ENCODE measurements at places on chromosomes 5 and 9.
A peak's percentile ranks its signal among the peaks of the same experiment; 100 is the strongest.

GRCh38 chr5:113759505-113759904 is 246.0 kb downstream of the YTHDC2 start:
- DNase-seq: no peak

- DNase-seq: no peak
Measured at GRCh38 chr5:74469234-74469994, 171.1 kb downstream of the ENC1 start.

DNA sequence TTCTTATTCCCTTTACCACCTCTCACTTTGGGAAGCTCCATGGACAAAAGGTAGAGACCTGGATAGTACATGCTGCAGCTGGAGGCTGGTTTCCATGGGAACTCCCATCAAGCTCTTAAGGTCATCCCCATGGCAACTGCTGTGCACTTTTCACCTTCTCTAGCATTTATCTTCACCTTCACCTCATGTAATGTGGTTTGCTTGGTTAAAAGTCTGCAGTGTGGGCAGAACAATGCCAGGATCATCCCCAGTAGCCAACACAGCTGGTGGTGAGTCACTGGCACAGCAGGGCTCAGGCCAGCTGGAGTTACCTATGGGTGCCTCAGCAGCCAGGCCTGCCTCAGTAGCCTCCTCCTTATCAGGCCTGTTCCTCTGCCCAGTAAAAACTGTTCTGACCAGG is 210.5 kb downstream of the GRIA1 start:
- no peak for DNase-seq

DNA sequence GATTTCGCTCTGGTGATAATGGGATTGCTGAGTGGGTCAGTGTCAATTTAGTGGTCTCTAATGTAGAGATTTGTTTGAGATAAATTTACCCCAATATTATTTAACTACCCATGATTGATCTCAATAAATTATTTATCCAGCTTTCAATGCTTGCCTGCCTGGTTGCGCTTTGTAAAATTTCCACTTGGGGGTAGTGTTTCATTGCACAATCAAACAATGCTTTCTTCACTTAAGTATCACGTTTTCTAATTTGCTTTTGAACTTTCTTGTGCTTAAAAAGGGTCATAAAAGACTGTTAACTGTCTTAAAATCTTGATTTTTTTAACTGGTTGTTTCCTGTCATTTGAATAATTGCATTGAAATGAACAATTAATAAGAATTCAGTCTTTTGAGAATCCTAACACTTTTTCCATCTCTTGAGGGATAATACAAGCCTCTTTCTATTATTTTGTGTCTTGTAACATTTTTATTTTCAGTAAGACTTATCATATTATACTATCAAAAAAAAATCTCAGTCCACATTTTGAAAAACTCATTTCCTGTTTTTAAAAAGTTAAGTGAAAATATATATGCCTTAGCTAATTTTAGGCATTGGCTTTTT is 18.7 kb downstream of the HSD17B4 start:
- no peak for DNase-seq

GRCh38 chr9:134880484-134881312 is at the start of gene FCN2:
FCN2 (plus strand) TSS chr9:134880810; CDS start chr9:134880822, 12 bp downstream.
- DNase-seq: no peak

GRCh38 chr9:16833296-16833835 is 37.1 kb downstream of the BNC2 start:
- no peak for DNase-seq

DNA sequence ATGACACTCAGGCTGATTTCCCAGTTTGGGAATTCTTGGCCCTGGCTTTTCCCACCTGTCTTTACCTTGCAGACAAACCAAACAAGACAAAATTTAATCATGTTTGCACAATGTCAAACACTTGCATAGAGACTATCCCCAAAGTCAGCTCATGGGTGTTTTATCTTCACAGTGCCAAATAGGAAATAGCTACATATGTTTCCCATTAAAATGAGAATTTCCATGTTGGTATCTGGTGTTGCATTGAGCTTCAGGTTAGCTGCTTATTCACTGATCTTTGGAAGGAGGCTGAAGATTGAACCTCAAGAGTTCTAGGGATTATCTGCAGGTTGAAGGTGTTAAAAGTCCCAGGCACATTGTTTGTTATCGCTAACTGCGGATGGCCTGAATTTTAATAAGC is 19.5 kb downstream of the MAP1B start:
- no peak for DNase-seq

GRCh38 chr9:76707510-76707909 is 56.7 kb upstream of the PCA3 start:
- no peak for DNase-seq

DNA sequence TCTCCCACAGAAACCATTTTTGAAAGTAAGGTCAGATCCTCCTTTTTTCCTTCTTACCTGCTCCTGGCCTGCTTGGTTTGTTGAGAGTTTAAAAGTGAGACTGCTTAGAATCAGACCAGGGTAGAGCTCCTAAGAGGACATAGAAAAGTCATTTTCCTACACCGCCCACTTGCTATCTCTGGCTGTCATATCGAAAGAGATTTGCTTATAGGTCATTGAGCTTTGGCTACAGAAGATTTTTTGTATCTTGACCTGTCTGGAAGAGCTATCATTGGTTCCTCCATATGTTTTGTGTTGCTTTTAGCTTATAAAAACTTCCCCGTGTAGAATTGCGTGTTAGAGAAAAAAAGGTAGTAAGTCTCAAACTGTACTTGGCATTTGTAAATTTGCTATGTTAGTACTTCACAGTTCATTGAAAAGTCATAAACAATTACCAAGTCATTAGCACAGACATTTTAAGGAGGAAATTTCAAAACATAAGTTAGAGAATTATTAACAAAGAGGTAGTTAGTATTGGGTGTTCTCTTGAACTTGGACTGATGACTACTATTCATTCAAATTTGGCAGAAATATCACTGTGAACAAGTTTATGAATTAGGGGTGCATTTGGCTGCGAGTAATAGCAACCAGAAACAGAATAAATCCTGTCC is 96.6 kb downstream of the MAN2A1 start:
- no peak for DNase-seq

GRCh38 chr9:94157050-94157801 is 73.0 kb downstream of the PTPDC1 start:
- no peak for DNase-seq

DNA sequence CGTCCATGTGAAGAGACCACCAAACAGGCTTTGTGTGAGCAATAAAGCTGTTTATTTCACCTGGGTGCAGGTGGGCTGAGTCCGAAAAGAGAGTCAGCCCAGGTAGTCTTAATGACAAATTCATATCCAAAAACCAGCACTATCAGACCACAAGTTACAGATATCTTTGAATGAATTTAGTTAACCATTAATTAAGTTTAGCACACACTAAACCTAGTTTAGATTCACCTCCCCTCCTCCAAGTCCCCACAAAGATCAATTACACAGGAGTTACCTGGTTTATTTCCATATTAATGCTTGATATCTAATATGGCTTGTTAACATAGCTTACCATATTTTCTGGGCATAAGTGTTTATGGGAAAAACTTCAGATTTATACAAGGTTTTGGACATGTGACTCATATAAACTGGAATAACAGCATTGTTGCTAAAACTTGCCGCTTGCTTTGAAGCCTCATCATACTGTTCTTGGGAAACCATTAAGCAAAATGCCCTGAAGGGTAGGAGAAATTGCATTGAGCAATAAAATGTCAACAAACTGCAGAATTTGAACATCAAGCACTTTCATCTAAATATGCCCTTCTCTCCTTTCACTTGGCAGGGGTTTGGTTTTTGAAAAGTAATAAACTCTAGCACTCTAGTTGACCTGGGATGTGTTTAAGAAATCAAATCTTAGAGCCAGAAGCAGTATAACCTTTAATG is 166.9 kb downstream of the SNCAIP start:
- no peak for DNase-seq

DNA sequence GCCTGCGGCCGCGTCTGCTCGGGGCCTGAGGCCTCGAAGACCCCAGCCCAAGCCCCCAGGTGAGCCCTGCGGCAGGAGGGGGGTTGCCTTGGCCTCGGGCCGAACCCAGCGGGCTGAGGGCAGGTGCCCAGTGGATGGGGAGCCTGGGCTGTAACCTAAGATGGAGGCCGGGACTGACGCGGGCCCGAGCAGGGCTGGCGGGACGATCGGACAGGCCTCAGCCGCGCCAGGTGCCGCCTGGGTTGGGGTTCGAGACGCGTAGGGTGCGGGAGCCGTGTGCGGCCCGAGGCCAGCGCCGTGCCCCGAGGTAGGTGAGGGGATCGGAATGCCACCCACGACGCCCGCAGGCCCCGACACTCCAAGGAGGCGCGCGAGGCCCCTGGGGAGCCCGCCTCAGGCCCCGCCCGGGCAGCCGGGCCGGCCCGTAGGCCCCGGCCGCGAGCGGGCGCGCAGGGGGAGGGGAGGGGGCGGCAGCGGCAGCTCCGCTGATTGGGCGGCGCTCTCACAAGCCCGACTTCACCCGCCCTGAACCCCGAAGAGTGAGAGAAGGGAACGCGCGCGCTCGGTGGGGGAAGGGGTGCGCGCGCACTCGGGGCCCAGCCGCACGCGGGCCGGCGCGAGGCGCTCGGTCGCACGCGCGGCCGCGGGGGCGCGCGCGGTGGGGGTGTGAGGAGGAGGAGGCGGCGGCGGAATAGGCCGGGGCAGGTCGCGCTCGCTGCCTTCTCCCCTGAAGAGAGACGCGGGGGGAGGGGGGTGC is at the start of gene NSD1:
NSD1 (plus strand) TSS at position 678 of the 757 bp plus-strand sequence. CDS start 1,331 bp downstream, outside the sequence.
- peak; percentile 79 for DNase-seq

DNA sequence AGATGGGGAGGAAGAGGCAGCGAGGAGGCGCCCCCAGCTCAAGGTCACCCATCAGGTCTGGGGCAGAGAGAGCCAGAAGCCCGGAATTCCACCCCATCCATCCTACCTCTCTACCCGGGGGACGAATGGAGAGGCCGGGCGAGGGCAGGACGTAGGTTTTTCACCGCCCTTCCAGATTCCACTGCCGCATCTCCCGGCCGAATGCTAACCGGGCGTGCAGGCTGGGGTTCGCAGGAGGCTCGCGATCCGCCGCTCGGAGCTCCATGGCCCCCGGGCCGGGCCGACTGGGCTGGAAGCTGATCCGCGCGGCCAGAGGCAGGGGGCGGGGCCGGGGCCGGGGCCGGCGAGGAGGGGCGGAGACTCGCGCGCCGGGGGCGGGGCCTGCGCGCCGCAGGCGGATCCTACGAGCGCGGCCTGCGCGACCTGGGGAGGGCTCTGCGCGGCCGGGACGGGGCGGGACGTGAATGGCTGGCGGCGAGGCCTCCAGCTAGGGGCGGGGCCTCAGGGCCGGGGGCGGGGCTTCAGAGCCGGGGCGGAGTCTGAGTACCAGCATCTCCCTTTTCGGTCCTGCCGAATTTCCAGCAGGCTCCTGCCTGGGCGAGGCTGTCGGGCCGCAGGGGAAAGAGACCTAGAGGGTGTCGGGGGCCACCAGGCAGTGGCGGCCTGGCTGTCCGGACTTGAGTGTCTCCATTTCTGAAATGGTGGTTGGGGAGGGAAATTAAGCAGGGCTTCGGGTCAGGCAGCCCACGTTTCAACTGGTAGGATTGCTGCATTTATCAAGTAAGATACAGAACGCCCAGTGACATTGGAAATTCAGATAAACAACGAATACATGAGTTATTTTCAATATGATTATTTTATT is at the start of gene ST6GALNAC4:
ST6GALNAC4 (minus strand) TSS at position 322 of the 862 bp plus-strand sequence. CDS start 622 bp downstream, outside the sequence.
- peak; percentile 80 for DNase-seq

DNA sequence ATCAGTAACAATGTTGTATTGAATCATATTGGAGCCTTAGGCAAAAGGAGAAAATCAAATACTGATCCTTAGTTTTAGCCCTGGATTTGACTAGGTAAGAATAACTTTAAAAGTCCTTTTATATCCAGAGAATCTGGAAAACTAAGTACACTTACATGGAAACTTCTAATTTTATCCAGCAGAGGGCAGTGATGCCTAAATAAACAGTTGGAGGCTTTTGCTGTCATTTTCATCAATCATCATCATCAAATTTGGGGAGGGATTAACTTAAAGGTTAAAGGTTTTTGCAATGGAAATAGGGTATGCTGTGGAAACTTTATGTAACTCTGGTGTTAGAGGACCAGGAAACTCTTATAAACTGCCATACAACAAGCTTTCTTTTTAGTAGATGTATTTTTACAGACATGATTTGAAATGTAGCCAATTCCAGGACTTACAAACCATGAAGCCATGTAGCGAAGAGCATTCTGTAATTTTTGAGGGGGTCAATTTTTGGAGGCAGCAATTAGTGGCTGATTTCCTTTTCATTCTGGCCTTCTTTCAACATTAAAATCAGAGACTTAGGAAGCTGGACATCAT is 112.7 kb downstream of the OSTF1 start:
- DNase-seq: peak; percentile 56

- no peak for DNase-seq
Measured at GRCh38 chr9:95516734-95517558, at the start of gene PTCH1. PTCH1 (minus strand) TSS chr9:95516971.

GRCh38 chr9:110156902-110157301 is 51.1 kb downstream of the C9orf152 start:
- no peak for DNase-seq

GRCh38 chr9:135662758-135663450 is at the start of gene LCN9:
LCN9 (plus strand) TSS chr9:135663309; CDS start chr9:135663322, 13 bp downstream.
- no peak for DNase-seq

DNA sequence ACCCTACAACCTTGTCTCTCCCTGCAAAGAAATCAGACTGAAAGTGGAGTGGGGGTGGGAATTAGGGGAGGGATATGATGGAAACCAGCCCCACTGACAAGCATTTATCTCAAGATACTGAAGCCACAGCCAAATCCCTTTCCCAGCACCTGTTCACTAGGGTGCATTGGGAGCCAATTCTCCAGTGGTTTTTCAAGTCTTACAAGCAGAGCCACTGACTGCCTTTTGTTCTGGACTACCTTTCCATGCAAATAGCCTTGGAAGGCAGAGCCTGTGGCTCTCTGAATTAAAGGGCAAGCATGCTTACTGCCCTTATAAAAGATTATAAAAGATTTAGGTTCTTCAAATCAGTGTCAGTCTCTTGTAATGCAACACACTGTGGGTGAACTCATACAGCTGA is 8.8 kb upstream of the GGTA1 start:
- no peak for DNase-seq

GRCh38 chr9:118529210-118529609 is 825.0 kb downstream of the TLR4 start:
- no peak for DNase-seq

- no peak for DNase-seq
Measured at GRCh38 chr5:59276325-59276675, 617.2 kb downstream of the PDE4D start.

GRCh38 chr9:111661150-111661801 is at the start of gene GNG10:
GNG10 (plus strand) TSS chr9:111661605; CDS start chr9:111661635, 30 bp downstream.
- DNase-seq: no peak

DNA sequence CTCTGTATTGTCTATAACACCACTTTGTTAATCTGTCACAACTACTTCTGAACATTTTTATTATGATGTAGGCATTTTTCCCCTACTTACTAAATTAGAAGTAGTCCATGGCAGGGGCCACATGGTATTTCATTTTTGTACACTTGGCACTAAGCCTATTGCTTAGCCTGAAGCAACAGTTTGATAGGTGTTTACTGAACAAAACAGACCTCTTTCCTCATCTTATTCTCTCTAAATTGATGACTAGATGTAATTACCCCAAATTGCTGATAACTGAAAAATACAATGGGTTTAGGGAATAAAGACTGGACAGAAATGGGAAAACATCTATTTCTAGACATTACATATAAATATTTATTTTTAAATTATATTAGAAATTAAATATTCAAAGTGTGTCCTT is 633.8 kb downstream of the SLCO4C1 start:
- DNase-seq: no peak
